ENCODE measurements at places on chromosomes 7 and 10.

GRCh38 chr7:158309868-158310763 is 277.5 kb downstream of the PTPRN2 start:
- no peak for DNase-seq

DNA sequence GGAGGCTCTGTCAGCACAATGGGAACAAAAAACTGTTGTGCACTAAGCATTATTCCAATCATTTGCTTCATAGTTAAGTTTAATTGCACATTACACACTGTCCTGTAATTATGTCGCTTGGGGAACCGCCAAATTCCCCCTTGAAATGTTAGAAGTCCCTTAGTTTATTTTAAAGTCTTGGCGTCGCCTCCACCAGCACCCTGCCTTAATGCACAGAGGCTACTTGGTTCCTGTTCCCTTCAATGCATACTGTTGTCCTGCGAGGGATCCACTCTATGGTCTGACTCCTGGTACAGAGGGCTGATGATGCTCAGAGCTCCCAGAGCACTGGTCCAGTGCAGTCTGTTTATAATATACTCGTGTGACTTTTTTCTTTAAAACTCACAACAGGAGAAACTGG is 330.7 kb downstream of the ELMO1 start:
- DNase-seq, result no peak

GRCh38 chr10:115052728-115053127 is 40.4 kb upstream of the ATRNL1 start:
- DNase-seq, result no peak

DNA sequence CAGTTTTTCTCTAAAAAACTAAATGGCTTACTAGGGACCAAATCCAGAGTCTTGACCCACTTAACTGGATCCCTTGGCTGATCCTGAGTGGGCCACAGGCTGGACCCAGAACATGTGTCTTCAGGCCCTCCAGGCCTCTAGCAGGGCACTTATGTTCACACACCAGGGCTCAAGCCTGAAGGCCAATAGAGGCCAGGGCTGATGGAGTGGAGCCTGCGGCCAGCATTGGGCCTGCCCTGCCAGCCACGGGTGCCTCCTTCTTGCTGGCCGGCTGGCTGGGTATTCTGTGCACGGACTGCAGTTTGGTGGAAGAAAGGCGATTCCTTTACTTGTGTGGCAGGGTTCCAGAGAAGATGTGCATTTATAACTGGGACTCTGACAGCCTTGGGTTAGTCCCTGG is 103.0 kb upstream of the ZNF32 start:
- DNase-seq, result no peak

- DNase-seq, result no peak
Observed at GRCh38 chr10:125795637-125796190, 20.1 kb upstream of the MMP21 start.

DNA sequence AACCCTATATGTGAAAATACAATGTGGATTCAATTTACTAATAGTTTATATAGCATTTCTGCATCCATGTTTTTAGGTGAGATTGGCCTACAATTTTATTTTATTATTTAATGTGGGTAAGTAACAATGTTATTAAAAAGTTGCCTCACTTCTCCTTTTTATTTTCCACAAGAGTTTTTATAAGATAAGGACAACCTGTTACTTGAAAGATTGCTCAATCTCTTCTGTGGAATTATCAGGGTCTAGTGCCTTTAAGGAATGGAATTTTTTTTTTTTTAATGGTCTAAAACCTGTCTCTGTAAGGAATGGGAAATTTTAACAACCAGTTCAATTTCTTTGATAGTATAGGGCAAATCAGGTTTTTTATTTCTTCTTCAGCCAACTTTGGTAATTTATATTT is 53.9 kb upstream of the RAB18 start:
- DNase-seq, result no peak

GRCh38 chr10:6363511-6363910 is 160.8 kb downstream of the PFKFB3 start:
- DNase-seq, result no peak

DNA sequence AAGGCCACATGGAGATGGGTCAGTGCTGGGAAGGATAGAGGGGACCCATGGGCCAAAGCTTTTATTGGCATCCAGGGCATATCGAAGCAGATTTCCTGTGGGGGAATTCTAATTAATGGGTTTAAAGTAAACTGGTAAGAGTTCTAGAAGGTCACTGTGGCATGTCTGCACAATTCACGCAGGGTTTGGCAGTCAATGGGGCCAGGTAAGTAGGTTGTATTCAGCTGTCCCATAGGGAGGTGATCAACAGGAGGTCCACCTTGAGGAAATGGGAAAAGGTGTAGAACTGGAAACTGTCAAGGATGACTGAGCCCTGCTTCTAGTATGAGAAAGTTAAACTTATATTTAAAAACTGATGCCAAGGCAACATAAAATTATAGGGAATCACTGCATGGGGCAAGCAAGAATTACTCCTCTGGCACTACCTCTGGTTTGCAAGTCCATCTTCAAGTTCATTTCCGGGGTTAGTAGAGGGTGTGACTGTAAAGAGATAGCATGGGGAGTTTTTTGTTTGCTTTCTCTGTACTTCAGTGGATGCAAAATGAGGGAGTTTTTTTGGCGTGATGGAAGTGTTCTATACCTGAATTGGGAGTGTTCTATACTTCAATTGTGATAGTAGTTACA is 22.5 kb downstream of the TBC1D12 start:
- no peak for DNase-seq

DNA sequence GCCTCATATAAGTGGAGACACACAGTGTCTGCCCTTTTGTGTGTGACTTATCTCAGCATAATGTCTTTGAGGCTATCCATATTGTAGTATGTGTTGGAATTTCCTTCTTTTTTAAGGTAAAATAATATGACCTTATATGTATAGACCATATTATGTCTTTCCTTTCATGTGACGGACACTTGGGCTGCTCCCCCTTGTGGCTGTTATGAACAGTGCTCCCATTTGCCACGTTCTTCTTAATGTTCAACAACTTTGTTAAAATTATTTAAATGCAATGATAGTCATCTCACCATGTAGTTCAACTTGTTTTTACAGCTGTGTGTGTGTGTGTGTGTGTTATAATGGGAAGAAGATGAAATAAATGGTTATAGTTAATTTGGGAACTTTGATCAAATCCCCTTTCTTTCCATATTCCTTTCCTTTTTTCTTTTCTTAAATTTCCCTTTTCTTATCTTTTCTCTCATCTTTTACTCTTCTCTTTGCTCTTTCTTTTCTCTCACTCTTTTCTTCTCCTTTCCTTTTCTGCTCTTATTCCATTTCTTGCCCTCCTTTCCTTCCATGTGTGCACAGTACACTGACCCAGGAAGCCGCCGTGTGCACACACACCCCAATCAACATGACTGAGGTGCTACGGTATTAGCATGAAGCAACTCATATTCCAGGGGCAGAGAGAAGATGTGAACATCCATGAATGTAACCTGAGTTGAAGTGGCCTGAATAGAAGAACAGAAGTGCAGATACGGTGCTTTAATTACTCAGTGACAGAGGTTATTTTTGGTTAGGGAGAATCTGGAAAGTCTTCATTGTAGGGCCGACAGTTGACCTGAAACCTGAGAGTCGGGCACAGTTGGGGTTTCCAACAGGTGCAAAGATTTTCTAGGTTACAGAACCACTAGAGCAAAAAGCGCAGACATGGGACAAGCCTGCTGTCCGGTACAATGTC is 596.6 kb downstream of the SDK1 start:
- DNase-seq, result peak; percentile 24

DNA sequence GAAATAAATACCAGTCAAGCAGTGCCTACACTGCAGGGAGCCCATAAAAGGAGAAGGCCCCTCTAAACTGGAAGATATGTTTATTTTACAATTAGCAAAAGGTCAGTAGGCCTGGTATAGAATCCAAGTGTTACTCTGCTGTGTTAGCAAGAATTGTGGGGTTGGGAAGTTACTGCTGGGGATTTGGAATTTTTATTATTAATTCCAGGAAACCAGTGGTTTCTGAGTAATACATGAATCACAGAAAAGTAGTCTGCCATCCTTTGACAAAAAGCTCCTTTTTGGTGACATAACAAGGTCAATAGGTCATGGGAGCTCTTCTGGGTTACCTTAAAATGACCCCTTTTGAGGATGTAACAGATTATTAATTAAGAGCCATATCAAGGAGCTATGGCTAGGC is 67.4 kb downstream of the ZNF92 start:
- no peak for DNase-seq

GRCh38 chr7:109376576-109376975 is 806.9 kb downstream of the DNAJB9 start:
- no peak for DNase-seq

- DNase-seq, result no peak
Observed at GRCh38 chr10:106252541-106252940, 912.0 kb downstream of the SORCS1 start.

- DNase-seq, result no peak
Observed at GRCh38 chr7:40095230-40095629, 39.2 kb downstream of the MPLKIP start.

DNA sequence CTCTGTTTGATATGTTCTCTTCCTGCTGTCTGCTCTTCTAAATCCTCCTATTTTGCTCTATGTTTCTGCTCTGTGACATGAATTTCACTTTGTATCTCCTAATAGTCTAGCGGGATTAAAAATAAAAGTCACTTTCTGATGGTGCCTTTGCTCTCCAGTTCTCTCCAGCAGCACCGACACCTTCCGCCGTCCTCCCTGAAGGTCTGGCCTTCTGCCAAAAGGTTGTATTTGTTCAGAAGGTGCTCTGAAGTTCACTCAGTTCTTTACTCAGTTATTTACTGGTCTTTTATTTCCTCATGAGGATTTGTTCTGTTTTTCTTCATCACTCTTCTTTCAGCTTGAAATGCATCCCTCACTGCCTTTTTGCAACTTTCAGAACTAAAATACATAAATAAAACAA is 11.2 kb upstream of the EPHA1 start:
- no peak for DNase-seq
